Calu3 (cell line): ENCODE measurements at places on chromosomes 7 and 10. TPM values are rescaled to one million over a fixed set of nuclear protein-coding genes. Genes with fewer than 3 reads are reported as not detected.

DNA sequence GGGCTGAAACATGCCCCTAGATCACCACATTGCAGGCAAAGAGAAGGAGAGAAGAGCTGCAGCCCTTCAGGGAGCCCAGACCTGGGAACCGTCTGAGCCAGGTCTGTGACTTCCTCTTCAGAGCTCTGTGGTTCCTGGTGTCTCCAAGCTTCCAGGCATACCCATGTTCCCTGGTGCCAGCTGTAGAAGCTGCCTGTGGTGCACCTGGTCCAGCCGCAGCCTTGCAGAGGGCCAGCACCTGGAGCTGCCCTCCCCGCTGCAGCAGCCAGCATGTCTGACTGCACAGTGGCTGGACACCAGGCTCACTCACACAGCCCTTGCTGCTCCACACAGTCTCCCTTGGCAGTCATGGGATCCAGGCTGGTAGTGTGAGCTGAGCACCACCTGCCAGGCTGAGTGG is 33.6 kb downstream of the C7orf25 start:
- H3K4me3 ChIP-seq = no peak overlapping the region
- DNase-seq = no peak
- no peak overlapping the region for H3K27ac ChIP-seq
- no peaks in the 10 kb centered on the region for H3K27me3 ChIP-seq
- H3K36me3 ChIP-seq = no peaks in the 10 kb centered on the region
- no peaks in the 10 kb centered on the region for H3K4me1 ChIP-seq

GRCh38 chr10:79380946-79381721 is 33.9 kb downstream of the PPIF start:
- no peak for DNase-seq
- H3K4me1 ChIP-seq = no peaks in the 10 kb centered on the region
- no peak overlapping the region for H3K4me3 ChIP-seq
- H3K27ac ChIP-seq = no peak overlapping the region

The CHAT gene
- total RNA-seq = not detected in 2 replicates

DNA sequence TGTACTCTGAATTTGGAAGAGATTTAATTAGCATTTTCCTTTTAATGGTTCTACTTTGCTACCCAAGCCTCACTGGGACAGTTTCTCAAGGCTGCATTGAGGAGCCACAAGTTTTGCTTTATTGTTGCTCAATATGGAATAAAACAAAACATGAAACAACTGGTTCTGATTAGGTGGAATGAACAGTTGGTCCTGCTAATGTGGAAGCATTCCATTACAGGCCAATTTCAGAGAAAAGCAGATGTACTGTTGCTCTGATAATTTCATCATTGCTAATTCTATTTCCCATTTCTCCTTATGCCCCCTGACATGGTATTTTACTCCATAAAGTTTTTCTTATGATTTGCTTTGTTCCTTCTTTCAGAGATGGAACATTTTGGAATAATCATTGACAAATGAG is 66.0 kb upstream of the PAPSS2 start:
- H3K4me1 ChIP-seq = peaks cover 32% of the 10 kb centered on the region
- H3K27ac ChIP-seq = no peak overlapping the region
- DNase-seq = no peak

The TSPAN15 gene
- 137 and 165 TPM in 2 replicates for total RNA-seq

The TNRC18 gene
- 213 and 218 TPM in 2 replicates for total RNA-seq

- peaks cover 17% of the 10 kb centered on the region for H3K4me1 ChIP-seq
- H3K36me3 ChIP-seq = no peaks in the 10 kb centered on the region
- no peak for DNase-seq
- H3K4me3 ChIP-seq = no peak overlapping the region
- H3K27ac ChIP-seq = no peak overlapping the region
Measured at GRCh38 chr10:11796474-11796873, 26.7 kb upstream of the PROSER2 start.

GRCh38 chr7:125599387-125599786 is 669.8 kb upstream of the POT1 start:
- no peaks in the 10 kb centered on the region for H3K4me1 ChIP-seq
- DNase-seq = no peak
- H3K4me3 ChIP-seq = no peak overlapping the region
- no peak overlapping the region for H3K27ac ChIP-seq

The ENTPD1 gene
- 0.92 and 2.2 TPM in 2 replicates for total RNA-seq

GRCh38 chr7:40880581-40880980 is 745.8 kb downstream of the SUGCT start:
- no peaks in the 10 kb centered on the region for H3K27me3 ChIP-seq
- H3K36me3 ChIP-seq = no peaks in the 10 kb centered on the region
- no peak overlapping the region for H3K4me3 ChIP-seq
- H3K27ac ChIP-seq = no peak overlapping the region
- peaks cover 5% of the 10 kb centered on the region for H3K4me1 ChIP-seq

GRCh38 chr7:1422512-1423263 is 36.6 kb downstream of the MICALL2 start:
- no peak overlapping the region for H3K27ac ChIP-seq
- no peak overlapping the region for H3K4me3 ChIP-seq
- H3K27me3 ChIP-seq = peaks cover 98% of the 10 kb centered on the region
- no peaks in the 10 kb centered on the region for H3K4me1 ChIP-seq
- H3K36me3 ChIP-seq = peaks cover 31% of the 10 kb centered on the region
- DNase-seq = no peak

The SKIDA1 gene
- 0.40 TPM in 1 of 2 replicates, not detected in the other for total RNA-seq

DNA sequence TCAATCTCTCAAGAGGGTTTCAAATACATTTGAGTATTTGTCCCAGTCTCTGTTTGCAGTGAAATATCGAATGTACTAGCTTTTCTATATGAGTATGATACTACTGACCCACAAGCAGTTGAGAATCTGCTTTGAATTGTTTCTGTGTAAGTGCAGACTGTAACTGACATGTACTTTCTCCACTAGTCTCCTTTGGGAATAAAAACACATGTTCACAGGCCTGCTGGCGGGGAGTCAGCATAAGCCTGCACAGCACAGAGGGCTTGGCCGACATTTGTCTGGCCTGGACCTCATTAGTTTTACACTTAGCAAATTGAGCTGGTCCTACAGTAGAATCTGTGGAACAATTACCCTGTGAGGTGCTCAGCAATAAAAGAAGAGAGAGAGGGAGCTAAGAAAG is 72.6 kb downstream of the ITGB8 start:
- H3K36me3 ChIP-seq = peaks cover 64% of the 10 kb centered on the region
- peak overlapping the region; percentile 0 for H3K27ac ChIP-seq
- no peak for DNase-seq
- no peaks in the 10 kb centered on the region for H3K27me3 ChIP-seq

The MDFIC gene
- 12.5 and 13.0 TPM in 2 replicates for total RNA-seq

GRCh38 chr7:44068054-44068453 is 2.7 kb upstream of the PGAM2 start:
- peaks cover 44% of the 10 kb centered on the region for H3K4me1 ChIP-seq
- H3K4me3 ChIP-seq = no peak overlapping the region
- peak overlapping the region; percentile 55 for H3K27ac ChIP-seq
- H3K36me3 ChIP-seq = peaks cover 86% of the 10 kb centered on the region
- DNase-seq = no peak
- no peaks in the 10 kb centered on the region for H3K27me3 ChIP-seq

The LBX1 gene
- total RNA-seq = not detected in 2 replicates

The TRIL gene
- total RNA-seq = 0.44 and 0.47 TPM in 2 replicates

DNA sequence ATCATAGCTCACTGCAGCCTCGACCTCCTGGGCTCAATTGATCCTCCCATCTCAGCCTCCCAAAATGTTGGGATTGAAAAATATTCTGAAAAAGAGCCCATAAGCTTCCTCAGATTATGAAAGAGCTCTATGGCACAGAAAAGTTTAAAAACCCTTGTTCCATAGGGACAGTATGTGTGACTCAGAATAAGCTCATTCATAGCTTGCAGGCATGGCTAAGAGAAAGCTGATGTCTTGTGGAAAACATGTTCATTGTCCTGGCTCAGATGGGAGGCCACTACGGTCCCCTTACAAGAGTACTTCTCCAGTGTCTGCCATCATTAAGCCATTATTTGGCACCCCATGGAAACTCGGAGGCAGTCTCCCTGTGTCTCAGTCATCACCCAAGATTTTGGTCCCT is 64.0 kb downstream of the CCDC3 start:
- peaks cover 96% of the 10 kb centered on the region for H3K27me3 ChIP-seq
- H3K4me1 ChIP-seq = no peaks in the 10 kb centered on the region
- no peak overlapping the region for H3K27ac ChIP-seq
- no peaks in the 10 kb centered on the region for H3K36me3 ChIP-seq
- no peak for DNase-seq
- H3K4me3 ChIP-seq = no peak overlapping the region

The DPP6 gene
- not detected in 2 replicates for total RNA-seq

DNA sequence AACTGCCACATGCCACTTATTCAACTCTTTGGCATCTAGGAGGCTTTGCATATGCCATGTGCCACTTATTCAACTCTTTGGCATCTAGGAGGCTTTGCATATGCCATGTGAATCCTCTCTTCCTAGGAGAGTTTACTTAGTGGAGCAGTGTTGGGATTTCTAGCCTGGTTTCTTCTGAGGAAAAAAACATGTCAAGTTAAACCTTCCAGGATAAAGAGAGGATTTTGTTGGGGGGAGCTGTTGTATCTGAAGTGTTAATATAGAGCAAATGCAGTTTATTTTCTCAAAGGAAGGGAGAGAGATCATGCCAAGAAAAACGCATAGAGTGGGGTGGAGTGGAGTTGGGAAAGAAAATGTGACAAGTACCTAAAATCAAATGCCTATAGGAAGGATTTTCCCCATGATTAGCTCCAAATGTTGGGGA is 91.5 kb downstream of the MCU start:
- no peaks in the 10 kb centered on the region for H3K36me3 ChIP-seq
- peak; percentile 36 for DNase-seq
- H3K4me3 ChIP-seq = peak overlapping the region; percentile 45
- H3K27ac ChIP-seq = peak overlapping the region; percentile 69
- peaks cover 52% of the 10 kb centered on the region for H3K4me1 ChIP-seq

The C7orf57 gene
- total RNA-seq = 0.24 and 0.33 TPM in 2 replicates

DNA sequence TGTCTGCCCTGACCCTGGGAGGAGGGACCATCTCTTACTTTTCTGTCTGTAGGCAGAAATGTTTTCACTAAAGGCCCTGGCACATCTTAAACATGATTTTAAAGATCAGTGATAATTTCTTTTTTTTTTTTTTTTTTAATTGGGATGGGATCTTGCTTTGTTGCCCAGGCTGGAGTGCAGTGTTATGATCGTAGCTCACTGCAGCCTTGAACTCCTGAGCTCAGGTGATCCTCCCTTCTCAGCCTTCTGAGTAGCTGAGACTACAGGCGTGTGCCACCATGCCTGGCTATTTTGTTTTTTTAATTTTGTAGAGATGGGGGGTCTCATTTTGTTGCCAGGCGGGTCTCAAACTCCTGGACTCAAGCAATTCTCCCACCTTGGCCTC is 65.3 kb downstream of the RBM20 start:
- no peaks in the 10 kb centered on the region for H3K36me3 ChIP-seq
- no peak for DNase-seq
- no peak overlapping the region for H3K27ac ChIP-seq
- H3K4me3 ChIP-seq = no peak overlapping the region

The CCZ1 gene
- 138 and 144 TPM in 2 replicates for total RNA-seq

The PDCD11 gene
- 33.0 and 41.3 TPM in 2 replicates for total RNA-seq

DNA sequence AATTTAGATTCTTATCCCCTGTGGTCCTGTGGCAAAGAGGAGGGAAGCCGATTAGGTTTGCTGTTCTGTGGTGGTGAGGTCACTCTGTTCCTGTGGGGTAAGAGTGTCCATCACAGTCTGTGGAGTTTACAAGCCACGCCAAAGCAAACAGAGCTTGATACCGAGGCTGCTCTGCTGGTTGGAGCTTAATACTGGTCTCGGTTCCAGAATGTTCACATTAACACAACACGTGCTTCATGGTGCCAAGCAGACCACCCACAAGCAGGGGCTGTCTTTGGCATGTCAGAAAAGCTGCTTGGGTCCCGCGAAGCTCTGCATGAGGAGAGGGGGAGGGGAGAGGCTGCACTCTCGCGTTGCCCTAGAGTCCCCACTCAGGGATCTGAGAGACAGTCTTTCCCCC is 47.5 kb downstream of the DNAJB6 start:
- H3K36me3 ChIP-seq = peaks cover 50% of the 10 kb centered on the region
- H3K27ac ChIP-seq = no peak overlapping the region
- peaks cover 13% of the 10 kb centered on the region for H3K4me1 ChIP-seq

DNA sequence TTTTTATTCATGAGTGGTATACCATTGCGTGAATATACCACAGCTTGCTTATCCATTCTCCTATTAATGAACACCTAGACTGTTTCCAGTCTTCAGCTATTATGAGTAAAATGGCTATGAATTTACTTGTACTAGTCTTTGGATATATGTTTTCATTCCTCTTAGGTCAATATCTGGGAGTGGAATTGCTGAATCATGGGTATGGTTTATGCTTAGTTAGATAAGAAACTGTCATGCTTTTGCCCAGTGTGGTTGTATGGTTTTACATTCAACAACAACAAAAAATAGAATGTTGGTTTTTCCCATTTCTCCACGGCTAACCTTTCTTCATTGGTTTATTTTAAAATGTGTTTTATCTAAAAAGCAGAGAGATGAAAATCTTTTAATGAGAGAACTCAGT is 308.3 kb downstream of the PHF14 start:
- H3K4me3 ChIP-seq = no peak overlapping the region
- peaks cover 12% of the 10 kb centered on the region for H3K27me3 ChIP-seq
- H3K4me1 ChIP-seq = no peaks in the 10 kb centered on the region
- H3K27ac ChIP-seq = no peak overlapping the region
- DNase-seq = no peak
- H3K36me3 ChIP-seq = no peaks in the 10 kb centered on the region

DNA sequence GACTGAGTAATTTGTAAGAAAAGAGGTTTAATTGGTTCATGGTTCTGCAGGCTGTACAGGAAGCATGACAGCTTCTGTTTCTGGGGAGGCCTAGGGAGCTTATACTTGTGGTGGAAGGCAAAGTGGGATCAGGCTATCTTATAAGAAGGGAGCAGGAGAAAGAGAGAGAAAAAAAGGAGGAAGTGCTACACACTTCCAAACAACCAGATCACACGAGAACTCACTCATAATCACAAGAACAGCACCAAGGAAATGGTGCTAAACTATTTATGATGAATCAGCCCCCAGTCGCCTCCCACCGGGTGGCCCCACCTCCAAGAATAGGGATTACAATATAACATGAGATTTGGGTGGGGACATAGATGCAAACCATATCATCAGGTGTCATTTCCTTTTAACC is 89.1 kb upstream of the KCNMA1 start:
- no peaks in the 10 kb centered on the region for H3K27me3 ChIP-seq
- no peaks in the 10 kb centered on the region for H3K36me3 ChIP-seq
- peaks cover 21% of the 10 kb centered on the region for H3K4me1 ChIP-seq
- H3K4me3 ChIP-seq = no peak overlapping the region

The SAMD9 gene
- 74.8 and 167 TPM in 2 replicates for total RNA-seq

The OPALIN gene
- not detected in 2 replicates for total RNA-seq

DNA sequence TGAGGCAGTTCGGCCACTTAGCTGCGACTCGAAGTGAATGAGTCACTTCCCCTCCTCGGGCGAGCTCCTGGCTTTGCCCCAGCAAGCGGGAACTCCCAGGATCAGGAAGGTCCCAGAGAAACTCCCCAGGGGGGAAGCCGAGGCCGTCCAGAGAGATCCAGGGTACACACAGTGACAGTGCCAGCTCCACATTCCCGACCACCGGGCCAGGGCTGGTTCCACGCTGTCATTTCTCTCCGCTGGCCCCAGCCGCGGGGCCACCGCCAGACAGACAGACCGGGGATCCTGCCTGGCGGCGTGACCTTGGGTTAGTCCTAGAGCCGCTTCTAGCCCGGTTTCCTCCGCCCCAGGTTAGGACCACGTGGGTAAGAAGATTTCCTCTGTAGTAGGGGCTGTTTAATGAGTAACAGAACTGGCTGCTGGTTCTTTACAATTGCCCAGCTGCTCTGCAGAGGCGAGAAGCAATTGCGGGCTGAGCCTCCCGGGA is 463 bp upstream of the UPP1 start:
- H3K4me3 ChIP-seq = peak overlapping the region; percentile 82
- H3K27me3 ChIP-seq = no peaks in the 10 kb centered on the region
- peak overlapping the region; percentile 82 for H3K27ac ChIP-seq
- DNase-seq = peak; percentile 98
- peaks cover 79% of the 10 kb centered on the region for H3K4me1 ChIP-seq
- H3K36me3 ChIP-seq = peaks cover 68% of the 10 kb centered on the region

The NFE2L3 gene
- 74.3 and 108 TPM in 2 replicates for total RNA-seq
